Myocyte (in vitro differentiated cells): ENCODE measurements at places on chromosomes 13 and 19. TPM values are rescaled to one million over a fixed set of nuclear protein-coding genes. Genes with fewer than 3 reads are reported as not detected.

ZNF560 gene
- total RNA-seq = not detected in 2 replicates

- no peak for DNase-seq
These were observed 2.9 kb upstream of the C2CD4C start for GRCh38 chr19:411723-412355.

DNA sequence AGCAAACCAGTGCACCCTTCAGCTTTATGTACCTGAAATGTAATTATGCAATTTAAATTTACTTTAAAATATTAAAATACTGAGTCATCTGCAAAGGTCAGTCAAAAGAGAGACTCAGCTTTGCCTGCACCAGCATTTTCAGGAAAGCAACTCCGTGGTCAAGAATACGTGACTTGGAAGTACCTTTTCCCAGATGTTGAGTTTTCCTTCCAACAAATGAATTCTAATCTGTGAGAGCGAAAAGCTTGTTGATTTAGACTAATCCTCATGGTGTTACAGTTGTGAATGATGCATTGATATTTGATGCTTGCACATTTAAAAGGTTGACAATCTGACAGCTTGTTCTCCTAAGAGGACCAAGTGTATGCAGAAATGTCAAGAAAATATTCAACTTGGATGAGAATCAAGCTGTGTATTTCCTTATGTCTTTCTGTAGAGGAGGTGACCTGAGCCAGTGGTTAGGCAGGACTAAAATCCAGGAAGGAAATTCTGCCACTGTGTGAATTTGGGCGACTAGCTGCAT is 270.4 kb downstream of the ABCC4 start:
- DNase-seq = no peak

- peak; percentile 31 for DNase-seq
These were observed 3.9 kb upstream of the ACOD1 start for GRCh38 chr13:76944456-76944855.

MISP3 gene
- 2.7 and 3.0 TPM in 2 replicates for total RNA-seq

DNA sequence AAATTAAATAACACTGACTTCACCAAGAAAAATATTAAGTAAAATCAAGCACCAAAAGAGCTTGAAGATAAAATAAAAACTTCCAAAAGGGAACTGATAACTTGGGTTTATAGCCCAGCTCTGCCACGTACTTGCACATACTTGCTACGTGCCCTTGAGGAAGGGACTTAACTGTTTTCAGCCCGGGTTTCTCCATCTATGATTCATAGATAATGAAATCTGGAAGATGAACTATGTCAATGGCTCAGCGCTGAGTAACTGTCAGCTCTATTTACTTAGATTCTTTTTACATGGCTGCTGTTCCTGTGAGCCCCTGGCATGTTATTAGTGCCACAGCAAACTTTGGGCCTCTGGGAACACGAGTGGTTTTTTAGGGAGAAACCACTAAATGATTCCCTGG is 9.6 kb upstream of the ZC3H13 start:
- DNase-seq = no peak

- DNase-seq = no peak
These were observed 762 bp upstream of the ZNF233 start for GRCh38 chr19:44258835-44259413.

- no peak for DNase-seq
These were observed 144.1 kb downstream of the PAN3 start for GRCh38 chr13:28282451-28282850.

COX7A1 gene
- not detected in 2 replicates for total RNA-seq
